ENCODE measurements at places on chromosomes 6 and 20.
A peak's percentile ranks its signal among the peaks of the same experiment; 100 is the strongest.

DNA sequence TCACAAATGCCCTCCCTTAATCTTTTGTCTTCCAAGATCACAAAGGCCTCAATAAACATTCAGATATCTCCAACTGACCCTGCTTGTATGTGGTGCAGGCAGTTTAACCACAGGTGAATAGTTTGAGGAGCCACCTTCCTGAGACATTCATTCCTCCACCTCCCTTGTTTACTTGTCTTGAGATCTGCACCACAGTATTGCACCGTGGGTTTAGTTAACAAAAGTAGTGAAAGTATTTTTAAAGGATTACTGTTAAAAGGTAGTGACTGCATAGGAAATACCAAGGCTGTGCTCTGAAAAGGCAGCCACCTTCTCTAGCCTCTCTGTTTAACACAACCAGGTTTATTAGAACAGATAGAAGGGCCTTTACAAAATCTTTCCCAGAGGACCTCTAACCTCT, 46.5 kb downstream of the SESN1 start:
- no peak for DNase-seq

DNA sequence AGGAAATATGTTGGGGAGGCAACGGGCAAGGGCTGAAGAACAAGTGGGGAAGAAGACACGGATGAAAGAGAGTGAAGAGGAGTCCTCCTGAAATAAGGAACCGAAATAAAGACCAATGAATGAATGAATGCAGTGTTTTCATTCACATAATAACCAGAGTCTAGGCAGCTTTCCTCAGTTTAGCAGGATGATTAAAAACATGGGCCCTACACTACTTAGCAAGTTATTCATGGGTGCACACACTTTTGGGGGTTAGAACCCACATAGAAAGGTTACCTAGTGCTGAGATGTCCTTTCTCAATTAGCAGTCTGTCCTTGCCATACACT, 5.9 kb upstream of the FUCA2 start:
- no peak for DNase-seq

- no peak for DNase-seq
Measured at GRCh38 chr6:36756786-36757185, 59.2 kb downstream of the RAB44 start.

DNA sequence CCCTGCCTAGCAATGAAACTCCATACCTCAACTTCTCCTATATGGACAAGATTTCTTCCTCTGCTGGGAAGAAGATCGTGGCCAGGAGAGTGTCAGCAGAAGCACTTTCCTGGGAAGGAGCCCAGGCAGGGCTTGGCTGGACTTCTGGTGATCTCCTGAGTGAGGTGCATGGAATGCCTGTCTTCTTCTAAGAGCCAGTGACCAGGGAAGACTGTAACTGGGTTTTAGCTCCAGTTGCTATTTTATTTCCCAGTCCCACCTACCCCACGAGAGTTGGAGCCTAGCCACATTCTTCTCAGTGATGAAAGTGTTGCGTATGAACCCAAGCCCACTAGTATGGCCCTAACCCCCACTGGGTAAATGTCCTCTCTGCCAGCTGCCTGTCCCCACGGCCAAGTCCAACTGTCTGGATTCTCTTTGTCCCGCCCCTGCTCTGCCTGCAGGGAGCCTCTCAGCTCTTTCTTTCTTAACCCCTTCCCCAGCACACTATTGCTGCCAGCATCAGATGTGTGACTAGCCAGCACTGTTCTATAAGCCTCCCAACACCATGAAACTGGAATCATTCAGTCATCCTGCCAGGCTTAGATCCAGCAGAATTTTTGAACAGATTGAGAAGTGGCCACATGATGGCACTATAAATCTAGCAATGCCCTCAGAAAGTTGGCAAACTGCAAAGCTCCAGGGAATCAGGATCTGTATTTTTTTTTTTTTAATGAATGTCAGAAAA, 69.8 kb upstream of the FAM184A start:
- no peak for DNase-seq

- DNase-seq = no peak
Measured at GRCh38 chr6:135170849-135171248, 10.3 kb upstream of the MYB start.

GRCh38 chr20:21106171-21107017, at the start of gene LINC00237:
Gene LINC00237, minus strand, starts transcription at chr20:21106358.
- DNase-seq = no peak

DNA sequence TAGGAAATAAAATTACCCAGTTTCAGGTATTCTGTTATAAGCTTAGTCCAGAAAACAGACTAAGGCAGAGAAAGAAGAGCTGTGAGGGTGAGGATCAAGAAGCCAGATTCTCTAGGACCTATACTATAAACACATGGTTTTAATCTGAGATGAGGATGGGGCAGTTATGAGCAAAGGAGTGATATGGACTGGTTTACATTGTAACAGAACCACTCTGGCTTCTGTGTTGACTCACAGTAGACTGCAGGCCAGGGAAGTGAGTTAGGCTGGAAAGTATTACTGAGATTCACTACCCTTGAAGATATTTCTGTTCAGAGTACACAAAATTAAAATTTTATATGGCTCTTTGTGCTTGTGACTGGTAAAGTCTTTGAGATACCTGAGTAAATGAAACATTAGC, 3.2 kb upstream of the RWDD1 start:
- no peak for DNase-seq

DNA sequence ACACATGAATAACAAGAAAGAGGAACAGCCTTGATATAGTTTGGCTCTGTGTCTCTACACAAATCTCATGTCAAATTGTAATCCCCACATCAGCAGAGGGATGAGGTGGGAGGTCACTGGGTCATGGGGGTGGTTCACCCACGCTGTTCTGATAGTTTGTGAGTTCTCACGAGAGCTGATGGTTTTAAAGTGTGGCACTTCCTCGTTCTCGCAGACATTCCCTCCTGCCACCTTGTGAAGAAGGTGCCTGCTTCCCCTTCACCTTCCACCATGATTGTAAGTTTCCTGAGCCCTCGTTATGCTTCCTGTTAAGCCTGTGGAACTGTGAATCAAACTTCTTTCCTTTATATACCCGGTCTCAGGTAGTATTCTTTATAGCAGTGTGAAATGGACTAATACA, 13.1 kb downstream of the SRPK1 start:
- DNase-seq = no peak

DNA sequence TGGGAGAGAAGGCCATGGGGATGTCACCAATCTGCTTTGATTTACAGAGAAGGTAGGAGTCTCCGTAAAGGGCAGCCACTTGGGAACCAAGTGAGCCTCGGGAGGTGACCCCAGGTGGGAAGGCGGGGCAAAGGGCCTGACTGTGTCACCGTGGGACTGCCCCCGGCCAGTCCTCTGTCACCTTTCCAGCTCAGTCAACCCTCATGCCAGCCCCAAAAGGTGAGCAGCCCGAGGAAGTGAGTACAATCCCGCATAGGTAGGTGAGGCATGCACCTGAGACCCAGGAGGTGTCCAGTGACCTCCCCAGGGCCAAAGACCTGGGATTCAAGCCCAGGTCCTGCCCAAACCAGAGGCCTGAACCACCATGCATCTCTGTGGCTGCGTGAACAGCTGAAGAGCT, 36.2 kb downstream of the BMP7 start:
- no peak for DNase-seq

DNA sequence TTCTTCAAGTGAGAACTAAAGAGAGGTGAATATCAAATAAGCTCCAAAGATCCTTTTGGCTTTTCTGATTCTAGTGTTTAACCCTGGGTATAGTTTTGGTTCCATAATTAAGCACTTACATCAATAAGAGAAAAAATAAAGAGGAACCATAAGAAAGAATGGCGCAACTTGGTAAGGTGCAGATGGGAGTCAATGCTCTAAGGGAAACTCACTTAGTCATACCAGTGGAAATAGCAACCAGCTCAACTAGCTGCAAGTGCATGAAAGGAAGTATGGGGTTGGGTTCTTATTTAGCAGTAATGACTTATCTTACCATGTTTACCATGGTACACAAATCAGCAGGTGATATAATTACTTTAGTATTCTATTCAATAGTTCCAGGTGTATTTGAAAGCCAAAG, 296.5 kb upstream of the RUNX2 start:
- DNase-seq = no peak

- no peak for DNase-seq
Measured at GRCh38 chr20:48716086-48716485, 111.7 kb downstream of the PREX1 start.

GRCh38 chr6:154370545-154370944, 13.9 kb upstream of the IPCEF1 start:
- peak; percentile 32 for DNase-seq

DNA sequence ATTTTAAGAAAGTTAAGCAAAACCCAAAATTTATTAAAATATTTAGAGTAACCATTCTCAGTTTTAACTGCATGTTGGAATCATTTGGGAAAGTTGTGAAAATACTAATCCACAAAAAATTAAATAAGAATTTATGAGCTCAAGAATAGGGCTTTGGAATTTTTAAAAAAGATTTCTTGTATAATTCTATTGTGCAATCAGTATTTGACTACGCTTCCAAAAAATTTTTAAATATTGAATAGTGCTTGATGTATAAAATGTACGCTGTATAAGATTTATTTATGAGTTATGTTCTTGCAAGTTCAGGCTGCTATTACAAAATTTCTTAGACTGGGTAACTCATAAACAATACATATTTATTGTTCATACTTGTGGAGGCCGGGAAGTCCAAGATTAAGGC, 571.7 kb downstream of the MMUT start:
- no peak for DNase-seq

DNA sequence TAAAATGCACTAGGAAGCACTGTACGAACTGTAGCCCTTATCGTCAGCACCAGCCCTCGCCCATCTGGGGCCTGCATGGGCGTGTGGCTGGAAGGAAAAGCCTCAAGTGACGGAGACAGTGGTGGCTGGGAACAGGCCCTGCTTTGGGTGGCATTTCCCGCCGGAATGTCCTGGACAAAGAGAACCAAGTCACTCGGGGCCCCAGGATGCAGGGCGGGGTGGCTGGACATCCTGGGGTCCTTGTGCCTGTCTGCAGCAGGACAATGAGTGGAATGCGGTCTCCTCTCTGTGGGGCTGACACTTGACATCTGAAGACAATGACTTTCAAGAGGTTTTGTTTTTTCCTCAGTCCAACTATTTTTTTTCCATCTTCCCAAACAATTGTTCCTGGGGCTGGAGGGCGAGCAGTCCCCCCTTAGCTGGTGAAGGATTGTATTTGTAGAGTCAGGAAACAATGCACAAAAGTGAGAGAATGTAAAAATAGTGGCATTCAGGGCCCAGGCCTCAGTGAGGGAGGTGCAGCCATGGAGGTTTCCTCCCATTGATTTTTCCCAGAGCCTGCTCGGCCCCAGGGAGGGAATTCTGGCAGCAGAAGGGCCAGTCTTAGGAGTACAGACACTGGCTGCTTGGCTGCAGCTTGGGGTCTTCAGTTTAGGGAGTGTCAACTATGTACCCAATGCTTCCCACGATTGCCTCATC, 64.4 kb downstream of the PREX1 start:
- DNase-seq = no peak

- no peak for DNase-seq
Measured at GRCh38 chr20:32069711-32070110, 17.7 kb downstream of the HCK start.

- DNase-seq = no peak
Measured at GRCh38 chr20:8790442-8791074, 278.3 kb upstream of the PLCB4 start.

DNA sequence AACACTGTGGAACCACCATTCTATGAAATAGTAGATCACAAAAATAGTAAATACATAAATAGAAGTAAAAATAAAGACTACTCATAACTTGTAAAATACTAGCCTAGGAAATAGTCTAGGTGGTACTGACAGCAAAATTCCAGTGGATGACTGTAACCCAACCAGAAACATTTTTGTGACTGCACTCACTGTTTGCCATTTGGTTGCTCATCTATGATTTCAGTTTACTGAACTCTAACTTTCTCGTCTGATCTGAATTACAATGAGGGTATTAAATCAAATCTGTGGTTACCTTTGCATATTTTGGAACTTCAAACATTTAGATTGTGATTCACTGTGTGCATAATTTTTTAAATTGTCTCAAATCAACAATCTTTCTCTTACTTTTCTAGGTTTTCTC, 151.1 kb downstream of the KHDC1L start:
- no peak for DNase-seq

GRCh38 chr6:123788319-123788718, 15.3 kb upstream of the NKAIN2 start:
- DNase-seq = no peak

All from osteocyte (in vitro differentiated cells).